ENCODE measurements at places on chromosomes 7 and 10. TPM values are rescaled to one million over a fixed set of nuclear protein-coding genes. Genes with fewer than 3 reads are reported as not detected.

- no peak for DNase-seq
Measured at GRCh38 chr10:12564173-12564572, 214.8 kb downstream of the CAMK1D start.

DNA sequence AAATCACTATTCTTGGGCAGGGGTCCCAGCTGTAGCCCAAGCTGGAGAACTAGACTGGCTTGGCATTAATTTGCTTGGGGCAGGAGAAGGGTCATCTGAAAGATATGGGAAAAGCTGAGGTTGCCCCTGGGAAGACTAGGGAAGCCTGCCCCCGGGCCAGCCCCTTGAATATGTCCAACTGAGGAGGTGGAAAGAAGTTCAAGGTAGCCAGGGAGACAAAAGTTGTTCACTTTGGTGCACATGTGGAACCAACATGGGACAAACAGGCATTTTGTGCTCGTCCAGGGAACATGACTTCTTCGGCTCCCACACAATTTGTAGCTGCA, 1.4 kb upstream of the LRRC61 start:
- DNase-seq: no peak

DNA sequence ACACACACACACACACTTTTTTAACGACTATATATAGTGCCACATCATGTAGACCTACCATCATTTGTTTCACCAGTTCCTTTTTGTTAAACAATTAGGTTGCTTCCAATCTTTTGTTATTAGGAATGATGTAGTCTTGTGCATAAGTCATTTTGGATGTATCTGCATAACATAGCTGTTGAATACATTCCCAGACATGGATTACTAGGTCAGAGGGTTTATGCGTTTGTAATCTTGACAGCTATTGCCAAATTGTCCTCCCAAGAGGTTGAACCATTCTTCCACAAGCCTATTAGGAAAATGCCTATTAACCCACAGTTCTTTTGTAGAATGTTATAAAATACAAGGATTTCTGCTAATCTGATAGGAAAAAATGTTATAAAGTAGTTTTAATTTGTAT, 87.3 kb downstream of the PALS2 start:
- no peak for DNase-seq

GRCh38 chr10:117680601-117681000, 138.1 kb downstream of the EMX2 start:
- no peak for DNase-seq

- DNase-seq: no peak
Measured at GRCh38 chr7:69844264-69844868, 246.1 kb downstream of the AUTS2 start.

DNA sequence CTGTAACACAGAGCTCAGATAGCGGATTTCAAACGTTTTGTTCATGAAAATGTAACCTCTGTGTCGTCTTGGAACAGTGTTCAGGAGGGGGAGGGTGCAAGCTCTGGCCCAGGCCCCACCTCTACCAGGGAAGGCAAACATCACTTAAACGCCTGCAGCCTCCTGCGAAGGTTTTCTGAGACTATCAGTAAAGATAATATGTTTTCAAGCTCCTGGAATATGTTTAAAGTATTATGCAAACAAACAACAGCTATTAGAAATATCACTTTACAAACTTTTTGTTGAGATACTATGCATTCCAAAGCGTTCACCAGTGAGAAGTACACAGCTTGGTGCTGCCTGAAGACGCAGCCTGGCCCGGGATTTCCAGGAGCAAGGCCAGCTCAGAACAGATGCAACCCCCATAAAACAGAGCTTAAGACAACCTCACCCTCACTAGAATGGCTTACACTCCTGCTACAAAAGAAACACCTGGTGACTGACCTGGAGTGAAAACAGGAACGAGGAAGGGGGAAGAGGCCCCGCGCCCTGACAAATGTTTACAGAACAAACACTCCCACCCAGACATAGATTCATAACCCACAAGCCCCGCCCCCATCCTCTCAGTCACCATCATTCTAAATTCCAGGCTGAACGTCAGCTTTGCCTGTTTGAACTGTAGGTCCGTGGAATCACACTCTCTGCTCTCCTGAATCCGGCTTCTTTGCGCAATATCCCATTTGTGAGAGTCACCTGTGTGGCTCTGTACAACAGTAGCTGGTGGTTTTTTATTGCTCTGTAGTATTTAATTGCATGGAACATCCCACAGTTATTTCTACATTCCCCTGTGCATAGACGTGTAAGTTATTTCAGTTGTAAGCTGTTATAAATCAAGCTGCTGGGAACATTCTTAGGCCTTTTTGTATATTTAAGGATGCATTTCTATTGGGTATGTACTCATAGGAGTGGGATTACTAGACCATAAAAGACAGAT, 155.0 kb downstream of the PTPRN2 start:
- DNase-seq: no peak

MCU gene
- 43.1 TPM for polyA plus RNA-seq

EPHB6 gene
- polyA plus RNA-seq: 18.0 TPM

Data from left kidney (tissue), 8 donors.